Fibroblast of skin of left quadriceps (primary cell): ENCODE measurements at places on chromosomes 3 and 15.

DNA sequence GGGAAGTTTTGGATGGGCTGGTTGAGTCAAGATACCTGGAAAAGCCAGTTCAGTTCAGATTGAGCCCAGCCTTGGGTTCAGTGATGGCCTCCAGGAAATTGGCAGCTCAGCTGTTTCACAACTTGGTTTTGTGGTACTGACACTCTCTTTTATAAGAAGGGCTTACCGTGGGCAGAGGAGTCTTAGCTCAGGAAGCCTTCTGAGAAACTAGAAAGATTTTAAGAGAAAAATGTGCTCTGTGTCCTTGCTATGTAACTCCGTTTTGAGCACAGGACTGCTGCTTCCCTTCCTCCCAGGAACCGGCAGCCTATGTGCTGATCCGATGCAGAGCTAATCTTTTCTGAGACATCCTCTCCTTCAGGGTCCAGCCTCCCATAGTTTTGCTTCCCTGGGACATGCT lies 46.6 kb upstream of the RASGRP1 start:
- DNase-seq, result no peak

GRCh38 chr3:35528728-35529127 lies 110.6 kb upstream of the ARPP21 start:
- no peak for DNase-seq

DNA sequence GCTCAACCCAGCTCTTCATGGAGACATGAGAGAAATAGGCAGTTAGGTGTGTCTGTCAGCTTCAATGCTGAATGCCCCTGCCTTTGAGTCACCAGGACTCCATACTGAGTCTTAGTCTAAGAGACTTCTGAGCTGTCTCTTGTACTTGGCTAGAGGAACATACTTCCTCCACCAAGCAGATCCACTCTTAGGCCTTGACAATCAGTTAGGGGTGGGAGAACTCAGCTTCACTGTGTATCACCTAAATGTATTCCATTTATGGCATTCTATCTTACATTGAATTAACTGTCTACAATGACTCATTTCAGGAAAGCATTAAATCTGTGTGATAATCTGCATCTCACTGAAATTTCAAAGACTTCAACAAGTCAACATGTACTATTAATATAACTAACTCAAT lies 66.0 kb downstream of the STAC start:
- DNase-seq, result peak; percentile 51

DNA sequence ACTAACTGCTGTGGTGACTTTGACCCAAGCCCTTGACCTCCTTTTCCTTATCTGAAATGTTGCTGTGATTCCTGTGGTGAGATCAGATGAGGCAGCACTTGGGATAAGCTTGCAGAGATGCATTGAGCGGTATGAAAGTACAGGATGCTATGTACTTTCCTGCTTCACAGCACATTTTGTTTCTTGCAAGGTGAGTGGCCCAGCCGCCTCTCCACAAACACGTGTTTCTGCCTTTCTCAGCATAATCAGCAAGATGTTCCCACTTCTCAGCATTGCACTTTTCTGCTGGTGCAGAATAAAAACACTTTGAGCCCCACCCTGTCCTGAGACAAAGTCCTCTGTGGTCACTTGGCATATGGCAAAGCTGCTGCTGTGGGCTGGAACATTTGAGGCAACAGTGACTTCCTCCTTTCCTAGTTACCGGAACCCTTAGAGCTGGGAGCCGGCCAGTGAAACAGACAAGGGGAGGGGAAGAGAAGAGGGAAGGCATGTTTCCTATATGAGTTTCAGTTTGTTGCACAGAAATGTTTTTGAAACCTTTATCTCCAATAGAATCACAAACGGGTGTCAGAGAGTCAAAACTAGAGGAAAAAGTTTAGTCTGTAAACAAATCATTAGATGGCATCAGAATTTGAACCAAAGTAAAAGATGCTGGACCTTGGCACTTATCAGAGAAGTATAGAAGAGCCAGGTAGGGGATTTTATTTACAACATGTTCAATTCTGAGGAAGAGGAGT lies 5.0 kb downstream of the NUDT16 start:
- no peak for DNase-seq

DNA sequence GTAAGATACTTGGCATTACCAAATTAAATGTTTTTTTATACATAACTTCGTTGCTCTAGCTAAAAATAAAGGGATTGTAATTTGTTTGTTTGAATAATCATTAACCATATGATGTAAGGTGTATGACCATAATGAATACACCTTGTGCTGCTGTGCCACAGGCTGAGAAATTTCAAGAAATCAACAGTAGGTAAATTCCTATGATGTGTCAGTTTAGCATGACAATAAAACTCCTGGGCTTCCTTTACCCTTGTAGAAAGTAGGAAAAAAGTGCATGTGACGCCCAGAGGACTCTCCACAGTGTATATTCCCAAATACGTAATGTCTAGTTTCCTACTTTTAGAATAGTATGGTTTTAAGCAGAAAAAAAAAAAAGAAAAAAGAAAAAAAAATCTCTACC lies 208.1 kb downstream of the SATB1 start:
- no peak for DNase-seq

DNA sequence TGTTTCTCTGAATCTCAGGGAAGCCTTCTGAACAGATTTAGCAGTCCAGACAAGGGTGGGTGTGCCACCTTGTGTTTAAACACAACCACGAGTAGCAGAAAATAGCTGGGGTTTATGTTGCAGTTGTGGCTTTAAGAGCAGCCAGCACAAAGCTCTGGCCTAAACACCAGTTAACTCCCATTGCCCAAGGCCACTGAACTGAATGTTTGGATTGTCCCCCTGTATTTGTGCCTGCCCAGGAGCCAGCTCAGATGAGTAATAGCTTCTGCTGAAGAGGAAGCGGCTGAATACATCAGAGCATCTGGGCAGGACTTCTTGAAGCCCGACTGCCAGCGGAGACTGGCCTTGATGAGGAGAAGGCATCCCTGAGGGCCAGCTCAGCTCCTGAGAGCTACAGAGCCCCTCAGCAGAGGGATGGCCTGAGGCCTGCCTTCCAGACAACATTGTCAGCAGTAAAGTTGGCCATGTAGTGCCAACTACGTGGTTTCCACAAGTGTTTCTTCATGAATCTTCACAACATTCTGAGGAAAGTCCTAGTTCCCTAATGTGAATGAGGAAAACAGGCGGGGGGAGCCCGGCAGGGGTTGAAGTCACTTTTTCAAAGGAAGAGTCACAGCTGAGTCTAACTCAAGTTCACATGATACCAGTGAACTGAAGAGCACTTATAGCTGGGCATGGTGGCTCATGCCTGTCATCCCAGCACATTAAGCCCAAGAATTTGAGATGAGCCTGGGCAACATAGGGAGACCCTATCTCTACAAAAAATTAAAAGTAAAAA lies 65.8 kb upstream of the ZBTB38 start:
- DNase-seq, result no peak

GRCh38 chr3:153967260-153967659 lies 153.9 kb upstream of the ARHGEF26 start:
- DNase-seq, result no peak
